Ascending aorta (tissue), 2 donors: ENCODE measurements at places on chromosomes 2 and 18. TPM values are rescaled to one million over a fixed set of nuclear protein-coding genes. Genes with fewer than 3 reads are reported as not detected.

DNA sequence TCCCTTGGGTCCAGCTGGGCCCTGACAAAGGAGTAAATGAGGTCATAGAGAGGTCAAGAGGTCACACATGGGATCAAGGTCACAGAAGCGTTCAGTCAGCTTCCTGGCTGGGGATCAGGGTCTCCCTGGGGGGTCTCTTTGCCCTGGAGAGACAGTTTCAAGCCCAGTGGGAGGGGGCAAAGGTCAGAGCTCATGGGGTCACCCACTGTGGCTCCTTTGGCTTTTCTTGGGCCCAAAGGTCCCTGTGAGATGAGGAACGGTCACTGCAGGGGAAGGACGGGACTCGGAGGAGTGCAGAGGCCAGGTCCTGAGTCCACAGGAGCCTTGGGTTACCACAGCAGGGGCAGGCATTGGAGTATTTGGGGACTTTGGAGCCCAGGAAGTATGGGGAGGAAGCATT is 30.7 kb upstream of the ANKRD62 start:
- no peaks in the 10 kb centered on the region for H3K36me3 ChIP-seq
- no peak overlapping the region for H3K4me3 ChIP-seq
- H3K27ac ChIP-seq: no peak overlapping the region

DNA sequence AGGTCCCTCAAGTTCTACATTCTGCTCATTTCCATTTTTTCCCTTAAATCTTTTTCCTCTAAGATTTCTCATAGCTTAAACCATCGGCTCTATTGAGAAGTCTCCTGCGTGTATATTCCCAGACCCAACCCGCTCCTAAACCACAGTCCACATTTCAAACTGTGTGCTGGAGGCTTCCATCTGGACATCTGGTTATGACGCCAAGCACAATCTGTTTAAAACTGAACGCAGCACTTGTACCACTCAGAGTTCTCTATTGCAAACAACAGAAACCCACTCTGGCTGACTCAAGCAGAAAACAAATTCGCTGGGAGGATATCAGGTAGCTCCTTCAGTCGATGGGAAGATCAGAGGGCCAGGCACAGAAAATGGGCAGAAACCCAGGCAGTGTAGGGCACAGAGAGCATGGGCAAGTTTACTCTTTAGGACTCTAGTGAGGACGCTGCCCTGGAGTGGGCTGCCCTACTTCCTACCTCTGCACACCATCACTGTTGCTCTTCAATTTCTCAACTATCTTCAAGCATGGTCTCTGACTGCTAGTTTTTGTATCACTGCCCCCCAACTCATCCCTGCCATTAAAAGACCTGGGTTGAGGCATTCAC is 5.6 kb upstream of the EML4 start:
- no peak for DNase-seq
- H3K4me3 ChIP-seq: no peak overlapping the region
- no peaks in the 10 kb centered on the region for H3K27me3 ChIP-seq
- no peak overlapping the region for H3K27ac ChIP-seq
- H3K4me1 ChIP-seq: no peaks in the 10 kb centered on the region

- H3K36me3 ChIP-seq: no peaks in the 10 kb centered on the region
- H3K4me3 ChIP-seq: no peak overlapping the region
- H3K27ac ChIP-seq: no peak overlapping the region
- H3K4me1 ChIP-seq: peaks cover 5% of the 10 kb centered on the region
Observed at GRCh38 chr2:197037863-197038398, 111.4 kb upstream of the PGAP1 start.

- H3K27me3 ChIP-seq: no peaks in the 10 kb centered on the region
- no peak for DNase-seq
- no peaks in the 10 kb centered on the region for H3K4me1 ChIP-seq
- no peak overlapping the region for H3K4me3 ChIP-seq
- no peak overlapping the region for H3K27ac ChIP-seq
- H3K36me3 ChIP-seq: peaks cover 6% of the 10 kb centered on the region
Observed at GRCh38 chr2:159267921-159268320, 18.6 kb downstream of the WDSUB1 start.

DNA sequence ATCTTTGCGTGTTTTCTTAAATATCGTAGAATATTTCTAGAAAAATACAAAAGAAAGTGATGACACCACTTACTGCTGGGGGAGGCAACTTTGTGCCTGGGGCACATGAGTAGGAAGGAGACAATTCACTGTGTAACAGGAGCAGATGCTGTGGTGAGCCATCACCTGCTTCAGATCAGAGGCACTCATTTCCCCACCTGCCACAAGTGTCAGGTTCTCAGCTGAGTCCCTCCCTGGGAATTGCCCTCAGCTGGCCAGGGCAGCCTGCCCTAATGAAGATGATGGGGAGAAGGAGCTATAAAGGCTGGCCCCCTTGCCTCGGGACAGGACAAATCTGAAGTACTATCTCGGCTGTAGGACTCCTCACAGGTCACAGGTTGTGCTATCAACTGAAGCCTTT is 322.8 kb downstream of the STK39 start:
- DNase-seq: no peak
- no peaks in the 10 kb centered on the region for H3K4me1 ChIP-seq
- no peak overlapping the region for H3K4me3 ChIP-seq
- no peaks in the 10 kb centered on the region for H3K27me3 ChIP-seq
- H3K27ac ChIP-seq: no peak overlapping the region

- H3K36me3 ChIP-seq: peaks cover 5% of the 10 kb centered on the region
- H3K4me1 ChIP-seq: no peaks in the 10 kb centered on the region
- peak overlapping the region; percentile 93 for H3K4me3 ChIP-seq
- peak overlapping the region; percentile 99 for H3K27ac ChIP-seq
- no peaks in the 10 kb centered on the region for H3K27me3 ChIP-seq
Observed at GRCh38 chr2:173962031-173962430, 3.1 kb downstream of the SP3 start.

DNA sequence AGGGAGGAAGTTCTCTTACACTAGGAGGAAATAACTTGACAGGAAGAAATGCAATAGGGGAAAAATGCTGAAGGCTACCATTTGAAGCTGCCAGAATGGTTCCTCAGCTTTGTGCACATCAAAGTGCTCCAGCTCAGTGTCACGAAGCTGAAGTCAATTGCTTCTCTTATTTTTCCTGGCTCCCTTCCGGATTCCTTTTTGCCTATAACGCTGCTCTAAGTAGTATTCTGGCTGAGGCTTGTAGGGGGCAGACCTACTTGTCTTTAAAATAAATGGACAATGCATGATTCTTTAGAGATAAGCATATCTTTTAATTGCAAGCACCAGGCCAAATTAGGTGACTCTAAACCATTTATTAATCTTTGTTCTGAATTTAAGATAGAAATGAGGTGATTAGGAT is 60.3 kb upstream of the SCN1A start:
- no peak overlapping the region for H3K4me3 ChIP-seq
- H3K36me3 ChIP-seq: no peaks in the 10 kb centered on the region
- no peaks in the 10 kb centered on the region for H3K4me1 ChIP-seq
- no peak overlapping the region for H3K27ac ChIP-seq
- H3K27me3 ChIP-seq: no peaks in the 10 kb centered on the region

GRCh38 chr2:128595763-128596395 is 277.2 kb upstream of the HS6ST1 start:
- DNase-seq: peak; percentile 56
- H3K27me3 ChIP-seq: no peaks in the 10 kb centered on the region
- H3K4me1 ChIP-seq: no peaks in the 10 kb centered on the region
- no peak overlapping the region for H3K4me3 ChIP-seq
- H3K36me3 ChIP-seq: no peaks in the 10 kb centered on the region

DNA sequence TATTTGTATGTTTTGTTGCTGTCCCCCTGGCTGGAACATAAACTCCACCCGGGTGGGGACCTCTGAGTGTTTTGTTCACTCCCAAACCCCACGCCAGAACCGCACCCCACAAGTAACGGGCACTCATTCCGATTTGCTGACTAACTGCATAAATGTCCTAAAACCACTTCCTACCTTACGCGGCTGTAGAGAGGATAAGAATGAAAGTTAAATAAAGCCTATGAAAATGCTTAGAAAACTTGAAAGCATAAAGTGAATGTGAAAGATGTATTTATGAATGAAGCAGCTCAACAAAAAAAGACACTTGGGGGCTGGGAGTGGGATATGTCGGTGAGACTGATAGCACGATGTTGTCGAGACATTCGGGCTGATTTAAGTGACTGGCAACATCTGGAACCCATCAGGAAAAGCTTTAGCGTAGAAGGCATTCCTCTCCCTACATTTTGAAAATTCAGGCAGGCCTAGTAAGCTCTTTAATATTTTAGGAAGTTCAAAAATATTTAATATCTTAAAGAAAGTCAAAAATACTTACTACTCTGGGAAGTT is 206.7 kb downstream of the SH3RF3 start:
- H3K27me3 ChIP-seq: no peaks in the 10 kb centered on the region
- peak overlapping the region; percentile 59 for H3K27ac ChIP-seq
- no peak for DNase-seq
- H3K4me3 ChIP-seq: no peak overlapping the region

GRCh38 chr2:46845542-46846486 is 69.8 kb downstream of the MCFD2 start:
- no peaks in the 10 kb centered on the region for H3K27me3 ChIP-seq
- peaks cover 51% of the 10 kb centered on the region for H3K4me1 ChIP-seq
- no peaks in the 10 kb centered on the region for H3K36me3 ChIP-seq
- no peak for DNase-seq
- H3K27ac ChIP-seq: peak overlapping the region; percentile 89

DNA sequence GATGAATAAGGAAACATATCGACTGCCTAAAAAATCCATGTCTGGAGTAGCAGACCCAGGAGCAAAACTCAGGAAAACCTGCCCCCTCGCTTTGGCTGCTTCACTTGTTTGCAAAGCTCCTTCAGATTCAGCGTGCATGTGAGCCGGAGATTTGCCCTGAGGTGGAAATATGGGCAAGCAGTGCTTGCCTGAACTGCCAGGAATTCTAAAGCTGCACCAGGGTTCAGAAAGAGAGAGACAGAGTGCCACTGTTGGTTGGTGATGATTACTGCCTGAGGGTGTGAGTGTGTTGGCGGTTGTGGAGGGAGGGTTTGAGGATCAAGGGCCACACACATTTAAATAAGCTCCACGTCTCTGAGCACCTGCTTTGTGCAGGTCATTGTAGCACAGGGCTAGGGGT is 139.6 kb upstream of the RGPD4 start:
- H3K4me3 ChIP-seq: no peak overlapping the region
- no peak for DNase-seq
- H3K27ac ChIP-seq: no peak overlapping the region

DNA sequence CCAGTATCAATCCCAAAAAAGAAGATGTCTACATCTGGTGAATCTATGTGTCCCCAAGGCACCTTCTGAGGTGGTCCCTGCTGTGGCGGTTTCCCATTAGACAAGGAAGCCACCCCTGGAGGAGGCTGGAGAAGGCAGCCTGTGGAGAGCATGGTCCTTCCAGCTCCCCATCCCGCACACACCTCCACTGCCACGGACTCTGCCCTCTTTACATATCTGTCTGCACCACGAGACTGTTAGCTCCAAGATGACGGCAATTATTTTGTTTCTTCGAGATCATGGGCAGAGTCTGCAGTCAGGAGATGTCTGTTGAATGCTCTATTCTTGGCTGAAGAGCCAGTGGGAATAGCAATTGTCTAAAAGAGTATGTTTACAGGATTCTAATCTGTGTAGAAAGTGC is 132.0 kb downstream of the OSR1 start:
- H3K36me3 ChIP-seq: no peaks in the 10 kb centered on the region
- H3K4me1 ChIP-seq: no peaks in the 10 kb centered on the region
- no peak overlapping the region for H3K27ac ChIP-seq
- H3K27me3 ChIP-seq: no peaks in the 10 kb centered on the region
- DNase-seq: no peak

CRYGB gene
- not detected for total RNA-seq

IL36B gene
- not detected for total RNA-seq

EMILIN2 gene
- total RNA-seq: 22.4 TPM

ABCB11 gene
- not detected for total RNA-seq

CTAGE1 gene
- not detected for total RNA-seq

ZNF396 gene
- total RNA-seq: 0.21 TPM

CRYBA2 gene
- total RNA-seq: not detected

FRZB gene
- total RNA-seq: 42.5 TPM

KCNG2 gene
- not detected for total RNA-seq

REEP1 gene
- total RNA-seq: 6.4 TPM

TDRD15 gene
- not detected for total RNA-seq

FAM161A gene
- not detected for total RNA-seq
